ENCODE measurements at places on chromosomes 7 and 10.

- no peak for DNase-seq
Observed at GRCh38 chr10:71742301-71743088, 22.9 kb upstream of the C10orf105 start.

GRCh38 chr7:91031757-91032156, 232.5 kb upstream of the FZD1 start:
- DNase-seq = no peak

DNA sequence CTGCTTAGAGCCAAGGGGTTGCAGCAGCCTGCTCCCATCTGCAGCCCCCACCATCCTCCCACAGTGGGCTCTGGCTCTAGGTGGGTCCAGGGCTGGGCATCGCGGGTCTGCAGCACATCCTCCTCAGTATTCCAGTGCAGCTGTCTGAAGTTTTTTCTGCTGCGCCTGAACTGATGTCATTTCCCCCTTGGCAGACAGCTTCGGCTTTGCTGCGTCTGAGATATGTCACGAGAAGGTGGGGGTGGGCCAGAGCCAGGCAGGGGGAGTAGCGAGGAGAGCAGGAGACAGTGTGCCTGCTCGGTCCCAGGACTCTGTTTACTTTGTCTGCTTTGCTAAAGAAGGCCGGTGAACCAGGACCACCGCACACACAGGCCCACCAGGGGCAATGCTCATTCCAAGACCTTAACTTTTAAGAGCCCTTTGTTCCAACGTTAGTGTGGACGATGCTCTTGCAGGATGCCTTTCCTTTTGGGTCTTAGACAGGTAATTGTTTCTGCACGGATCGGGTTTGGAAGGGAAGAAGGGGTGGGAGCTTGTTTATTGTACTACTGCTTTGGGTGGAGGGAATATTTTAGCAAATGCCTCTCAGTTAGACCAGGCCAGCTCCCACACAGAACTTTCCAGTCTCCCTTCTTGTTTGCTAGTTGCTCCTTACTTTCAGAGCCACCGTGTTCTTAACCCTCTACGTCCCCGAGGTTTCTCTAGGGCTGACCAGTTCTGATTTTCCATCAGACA, 32.4 kb downstream of the WBP1L start:
- no peak for DNase-seq

DNA sequence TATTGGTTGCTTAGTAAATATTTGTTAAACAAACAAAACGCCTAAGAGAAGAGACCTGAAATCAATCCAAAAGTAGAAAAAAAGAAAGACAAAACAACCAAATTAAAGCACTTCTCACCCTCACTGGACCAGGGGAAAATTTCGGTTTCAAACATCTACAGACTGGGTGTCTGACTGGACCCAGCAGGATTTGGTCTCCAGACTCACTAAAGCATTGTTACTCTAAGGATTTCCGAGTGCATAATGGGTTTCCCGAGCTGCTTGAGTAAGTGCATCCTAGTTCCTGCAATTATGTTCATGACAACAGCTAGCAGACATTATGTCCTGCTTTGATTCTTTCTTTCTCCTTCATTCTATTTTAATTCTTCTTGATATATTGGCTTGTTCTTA, 51.8 kb upstream of the FAM3C start:
- no peak for DNase-seq

DNA sequence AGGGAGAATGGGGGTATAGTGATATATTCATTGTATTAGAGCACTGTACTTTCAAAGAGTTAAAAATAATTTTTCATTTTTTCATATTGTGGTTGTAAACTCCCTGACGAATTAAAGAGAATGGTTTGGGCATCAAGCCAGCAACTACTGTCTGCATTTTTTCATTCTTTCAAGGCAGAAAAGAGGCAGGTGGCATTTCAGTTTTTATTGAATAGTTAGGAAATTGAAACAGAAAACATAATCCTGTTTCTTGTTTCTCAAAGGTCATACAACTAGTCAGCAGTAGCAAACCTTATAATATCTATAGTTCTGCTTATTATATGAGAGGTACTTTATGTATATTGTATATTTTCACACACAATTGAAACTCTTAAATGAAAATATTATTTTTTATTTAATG, 303.9 kb upstream of the KCND2 start:
- no peak for DNase-seq
